ENCODE measurements at places on chromosomes 4 and X. TPM values are rescaled to one million over a fixed set of nuclear protein-coding genes. Genes with fewer than 3 reads are reported as not detected.
A peak's percentile ranks its signal among the peaks of the same experiment; 100 is the strongest.

Gene ARSJ
- polyA plus RNA-seq = 13.8 TPM

Gene MAGEB1
- not detected for polyA plus RNA-seq

Gene ASB11
- not detected for polyA plus RNA-seq

Gene CXCL1
- 35.5 TPM for polyA plus RNA-seq

- no peak overlapping the region for H3K27ac ChIP-seq
- no peaks in the 10 kb centered on the region for H3K36me3 ChIP-seq
- peaks cover 63% of the 10 kb centered on the region for H3K27me3 ChIP-seq
Observed at GRCh38 chrX:151174581-151175282, 1.7 kb upstream of the GPR50 start.

- no peaks in the 10 kb centered on the region for H3K36me3 ChIP-seq
- no peak overlapping the region for H3K27ac ChIP-seq
- no peak overlapping the region for H3K4me3 ChIP-seq
- no peak for DNase-seq
Observed at GRCh38 chrX:37781081-37781480, 1.2 kb downstream of the CYBB start.

- no peaks in the 10 kb centered on the region for H3K27me3 ChIP-seq
- H3K27ac ChIP-seq = no peak overlapping the region
- no peak for DNase-seq
- H3K4me1 ChIP-seq = peaks cover 4% of the 10 kb centered on the region
- H3K36me3 ChIP-seq = no peaks in the 10 kb centered on the region
Observed at GRCh38 chrX:13165266-13166189, 121.1 kb upstream of the FAM9C start.

GRCh38 chr4:15931451-15932210 is 6.9 kb downstream of the FGFBP1 start:
- peaks cover 26% of the 10 kb centered on the region for H3K4me1 ChIP-seq
- peaks cover 18% of the 10 kb centered on the region for H3K36me3 ChIP-seq
- no peaks in the 10 kb centered on the region for H3K27me3 ChIP-seq
- no peak overlapping the region for H3K27ac ChIP-seq

DNA sequence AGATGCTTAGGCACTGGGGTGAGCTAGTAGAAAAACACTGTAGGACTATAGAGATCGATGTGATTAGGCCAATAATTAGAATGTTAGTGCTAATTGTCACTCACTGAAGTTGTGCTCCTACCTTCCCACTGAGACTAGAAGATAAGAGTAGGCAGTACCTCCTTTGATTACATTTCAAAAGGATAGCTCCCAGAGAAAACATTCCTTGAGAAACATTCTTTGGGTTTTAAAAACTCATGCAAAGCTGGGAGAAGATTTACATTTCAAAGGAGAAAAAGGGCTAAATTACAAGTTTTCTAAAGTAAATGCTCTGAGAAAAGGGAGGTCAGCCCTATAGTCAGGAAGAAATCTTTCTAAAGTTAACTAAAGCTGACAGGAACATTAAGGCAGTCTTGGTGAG is 860.3 kb upstream of the NDST4 start:
- H3K27ac ChIP-seq = no peak overlapping the region
- DNase-seq = no peak
- H3K4me1 ChIP-seq = peaks cover 5% of the 10 kb centered on the region

DNA sequence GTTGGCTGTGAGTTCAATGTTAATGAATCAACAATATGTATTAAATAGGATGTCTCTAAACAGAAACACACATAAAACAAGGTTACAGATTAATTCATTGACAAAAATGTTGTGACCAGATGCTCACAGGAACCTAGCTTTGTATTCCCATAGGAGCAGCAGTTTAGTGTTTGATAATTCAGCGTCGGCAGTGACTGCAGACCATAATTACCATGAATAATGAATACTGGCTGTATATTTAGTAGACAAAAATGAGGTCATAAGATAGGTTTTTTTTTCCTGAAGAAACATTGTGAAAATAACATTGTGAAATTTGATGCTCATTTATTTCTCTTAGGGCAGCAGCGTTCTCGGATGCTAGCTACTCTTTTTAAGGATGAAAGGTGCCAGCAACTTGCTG is 27.8 kb downstream of the COPS4 start:
- no peaks in the 10 kb centered on the region for H3K27me3 ChIP-seq
- H3K4me1 ChIP-seq = no peaks in the 10 kb centered on the region

- H3K27ac ChIP-seq = no peak overlapping the region
Observed at GRCh38 chr4:139209470-139210063, 32.5 kb upstream of the ELF2 start.

- no peaks in the 10 kb centered on the region for H3K27me3 ChIP-seq
- H3K36me3 ChIP-seq = no peaks in the 10 kb centered on the region
- peaks cover 3% of the 10 kb centered on the region for H3K4me1 ChIP-seq
- H3K4me3 ChIP-seq = no peak overlapping the region
Observed at GRCh38 chr4:187017147-187017546, 293.5 kb upstream of the FAT1 start.

DNA sequence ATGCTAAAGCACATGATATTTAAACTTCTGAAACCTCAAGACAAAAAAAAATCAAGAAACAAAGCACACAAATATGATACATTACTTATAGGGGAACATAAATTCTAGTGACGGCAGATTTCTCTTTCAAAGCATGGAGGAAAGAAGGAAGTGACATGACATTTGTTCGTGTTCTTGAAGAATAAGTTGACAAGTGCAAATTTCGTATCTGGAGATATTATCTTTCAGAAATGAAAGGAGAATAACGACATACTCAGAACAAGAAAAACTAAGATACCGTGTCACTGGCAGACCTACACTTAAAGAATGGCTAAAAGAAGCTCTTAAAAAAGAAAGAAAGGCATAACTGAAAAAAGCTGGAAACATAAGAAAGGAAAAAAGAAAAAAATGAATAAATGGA is 16.6 kb downstream of the CENPVL2 start:
- no peaks in the 10 kb centered on the region for H3K4me1 ChIP-seq
- H3K27ac ChIP-seq = no peak overlapping the region
- DNase-seq = no peak
- H3K27me3 ChIP-seq = no peaks in the 10 kb centered on the region
- H3K4me3 ChIP-seq = no peak overlapping the region

GRCh38 chrX:101442085-101442484 is 34.1 kb downstream of the HNRNPH2 start:
- no peak for DNase-seq
- no peak overlapping the region for H3K27ac ChIP-seq
- H3K27me3 ChIP-seq = no peaks in the 10 kb centered on the region

- H3K36me3 ChIP-seq = no peaks in the 10 kb centered on the region
- no peaks in the 10 kb centered on the region for H3K27me3 ChIP-seq
- H3K4me3 ChIP-seq = no peak overlapping the region
- no peak overlapping the region for H3K27ac ChIP-seq
- DNase-seq = no peak
- H3K4me1 ChIP-seq = peaks cover 3% of the 10 kb centered on the region
Observed at GRCh38 chr4:67736262-67736661, 17.9 kb downstream of the GNRHR start.

DNA sequence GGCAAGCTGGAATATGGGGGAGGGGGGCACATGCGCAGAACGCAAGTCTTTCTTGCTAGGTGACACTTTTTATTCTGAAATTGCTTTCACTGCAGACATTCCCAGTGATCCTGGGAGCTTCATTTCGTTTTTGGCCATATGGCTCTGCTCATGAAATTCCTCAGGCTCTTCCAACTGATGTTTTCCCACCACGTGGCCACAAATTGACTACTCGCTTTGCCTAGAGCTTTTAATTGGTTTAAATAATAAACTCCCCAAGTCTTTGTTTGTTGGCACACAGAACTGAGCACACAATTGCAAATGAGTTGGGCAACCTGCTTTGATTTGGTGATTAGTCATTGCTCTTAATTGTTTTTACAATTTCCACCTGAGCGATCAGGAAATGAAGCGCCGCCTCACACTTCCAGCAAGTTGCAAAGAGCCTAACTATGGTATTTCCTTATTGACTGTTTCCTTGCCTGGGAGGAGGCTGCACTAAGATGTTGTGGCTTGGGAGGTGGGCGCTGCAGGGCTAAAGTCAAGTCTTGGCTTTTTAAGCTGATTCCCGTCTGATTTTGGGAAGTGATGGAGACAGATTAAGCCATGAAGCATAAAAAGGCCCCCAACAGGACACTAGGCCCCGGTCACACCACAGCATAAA is 282.5 kb downstream of the ZIC3 start:
- no peaks in the 10 kb centered on the region for H3K27me3 ChIP-seq
- no peak overlapping the region for H3K4me3 ChIP-seq
- H3K4me1 ChIP-seq = no peaks in the 10 kb centered on the region
- DNase-seq = no peak
- no peaks in the 10 kb centered on the region for H3K36me3 ChIP-seq

GRCh38 chr4:25788703-25789238 is 74.0 kb downstream of the SEL1L3 start:
- H3K36me3 ChIP-seq = peaks cover 2% of the 10 kb centered on the region
- H3K4me3 ChIP-seq = no peak overlapping the region
- H3K27me3 ChIP-seq = no peaks in the 10 kb centered on the region
- DNase-seq = no peak
- H3K27ac ChIP-seq = peak overlapping the region; percentile 7

DNA sequence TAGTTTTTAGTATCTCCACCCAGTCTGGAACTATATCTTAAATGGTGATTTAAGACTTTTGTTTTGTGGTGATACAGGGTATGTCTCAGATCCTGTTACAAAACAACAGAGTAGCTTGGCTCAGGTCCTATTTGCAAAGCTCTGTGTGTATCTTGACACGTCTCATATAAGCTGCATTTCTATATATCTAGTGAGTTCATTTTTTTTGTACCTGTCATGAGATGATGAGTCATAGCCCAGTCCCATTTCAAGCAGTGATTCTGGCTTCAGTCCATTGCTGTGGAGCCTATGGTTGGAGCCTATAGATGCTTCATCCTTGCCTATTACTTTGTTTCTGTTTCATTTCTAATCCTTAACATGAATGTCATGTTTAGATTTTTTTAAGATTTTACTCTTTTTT is 23.0 kb downstream of the GRXCR1 start:
- no peaks in the 10 kb centered on the region for H3K36me3 ChIP-seq
- H3K27me3 ChIP-seq = no peaks in the 10 kb centered on the region
- no peaks in the 10 kb centered on the region for H3K4me1 ChIP-seq
- H3K27ac ChIP-seq = no peak overlapping the region
- no peak for DNase-seq

DNA sequence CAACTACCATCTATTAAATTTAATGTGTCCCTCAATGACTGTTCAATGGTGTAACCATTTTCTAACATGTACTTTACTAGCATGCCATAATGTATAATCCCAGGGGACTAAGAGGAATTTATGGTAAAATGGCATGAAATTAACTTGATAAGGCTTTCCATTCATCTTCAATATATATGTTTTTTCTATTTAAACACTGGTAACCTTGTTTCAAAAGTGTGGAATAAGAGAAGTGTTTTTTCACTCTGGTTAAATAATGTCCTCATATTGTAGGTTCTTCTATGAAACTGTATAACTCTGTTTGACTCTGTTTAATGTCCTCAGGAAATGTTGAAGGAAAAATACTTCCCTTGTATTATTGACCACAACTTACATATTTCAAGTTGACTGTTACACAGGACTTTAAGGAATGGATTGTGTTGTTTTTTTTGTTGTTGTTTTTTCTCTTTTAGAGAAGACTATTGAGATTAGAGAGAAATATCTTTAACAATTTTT is 113.8 kb upstream of the ARSJ start:
- no peak for DNase-seq
- H3K4me3 ChIP-seq = no peak overlapping the region
- H3K4me1 ChIP-seq = no peaks in the 10 kb centered on the region

DNA sequence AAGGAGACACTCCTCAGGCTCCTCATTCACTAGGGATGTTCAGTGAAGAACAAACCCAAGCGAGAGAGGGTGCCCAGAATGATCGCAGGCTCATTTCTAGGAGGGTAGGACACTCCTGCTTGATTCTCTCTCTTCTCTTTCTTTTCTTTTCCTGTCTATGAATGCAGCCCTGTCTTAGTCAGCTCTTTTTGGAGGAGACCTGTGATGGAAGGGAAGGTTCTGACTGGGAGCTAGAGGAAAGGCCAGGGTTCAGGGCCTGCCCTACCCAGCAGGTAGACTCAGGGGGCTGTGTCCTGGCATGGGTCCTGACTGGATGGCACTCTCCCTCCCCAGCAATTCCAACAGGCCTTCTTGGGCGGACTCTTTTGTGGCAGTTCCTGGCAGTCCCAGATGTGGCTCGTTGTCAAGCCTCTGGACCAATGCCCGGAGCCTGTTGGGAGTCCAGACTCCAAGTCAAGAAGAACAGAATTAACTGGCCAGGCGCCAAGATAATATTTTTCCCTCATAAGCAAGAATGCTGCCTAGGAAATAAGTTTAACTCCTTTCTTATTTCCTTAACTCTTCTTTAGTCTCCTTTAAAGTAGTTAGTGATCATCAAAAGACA is 139.4 kb upstream of the SCML1 start:
- no peaks in the 10 kb centered on the region for H3K27me3 ChIP-seq
- DNase-seq = no peak
- H3K4me3 ChIP-seq = no peak overlapping the region
- H3K4me1 ChIP-seq = peaks cover 30% of the 10 kb centered on the region
- H3K36me3 ChIP-seq = no peaks in the 10 kb centered on the region
- H3K27ac ChIP-seq = no peak overlapping the region
